ENCODE measurements at places on chromosomes 5 and 9.

GRCh38 chr5:157290156-157290980 lies 24.4 kb downstream of the CYFIP2 start:
- no peak for DNase-seq

- no peak for DNase-seq
Measured at GRCh38 chr9:129125478-129125877, 14.3 kb downstream of the PTPA start.

GRCh38 chr5:40356248-40356647 lies 323.5 kb upstream of the PTGER4 start:
- DNase-seq = no peak

GRCh38 chr5:101517795-101518194 lies 614.7 kb upstream of the ST8SIA4 start:
- no peak for DNase-seq

DNA sequence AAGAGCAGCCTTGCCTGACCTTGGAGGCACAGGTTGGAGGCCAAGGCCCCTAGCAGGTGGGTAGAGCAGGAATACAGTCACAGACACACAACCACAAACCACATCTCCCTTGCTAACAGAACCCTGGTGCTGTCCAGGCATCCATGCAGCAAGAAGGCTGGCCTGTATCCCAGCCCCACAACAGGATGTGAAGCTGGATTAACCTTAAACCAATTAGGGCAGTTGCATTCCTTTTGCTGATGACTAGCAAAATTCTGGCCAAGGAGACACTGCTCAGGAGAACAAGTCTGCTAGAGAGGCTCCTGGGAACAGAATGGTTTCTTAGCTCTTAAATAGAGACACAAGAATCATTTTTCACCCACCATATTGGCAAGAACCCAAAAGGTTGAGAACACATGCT lies 97.8 kb downstream of the C5orf15 start:
- DNase-seq = no peak

DNA sequence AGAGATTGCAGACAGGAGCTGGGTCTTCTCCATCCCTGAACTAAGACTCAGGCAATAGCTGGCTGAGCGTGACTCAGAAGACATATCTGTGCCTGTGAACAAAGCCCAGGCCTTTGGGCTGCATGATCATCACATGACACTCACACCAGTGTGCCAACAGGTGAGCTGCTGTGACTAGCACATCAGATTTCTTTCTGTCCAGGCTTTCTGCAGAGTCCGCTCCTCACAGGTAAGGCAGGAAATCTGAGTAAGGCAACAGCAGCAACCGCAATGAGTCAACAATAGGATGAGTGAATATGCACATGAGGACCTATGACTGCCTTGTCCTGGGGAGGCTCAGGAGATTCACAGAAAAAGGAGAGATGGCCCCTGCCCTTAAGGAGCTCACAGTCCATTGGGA lies 293.6 kb downstream of the ACTL7B start:
- DNase-seq = no peak

DNA sequence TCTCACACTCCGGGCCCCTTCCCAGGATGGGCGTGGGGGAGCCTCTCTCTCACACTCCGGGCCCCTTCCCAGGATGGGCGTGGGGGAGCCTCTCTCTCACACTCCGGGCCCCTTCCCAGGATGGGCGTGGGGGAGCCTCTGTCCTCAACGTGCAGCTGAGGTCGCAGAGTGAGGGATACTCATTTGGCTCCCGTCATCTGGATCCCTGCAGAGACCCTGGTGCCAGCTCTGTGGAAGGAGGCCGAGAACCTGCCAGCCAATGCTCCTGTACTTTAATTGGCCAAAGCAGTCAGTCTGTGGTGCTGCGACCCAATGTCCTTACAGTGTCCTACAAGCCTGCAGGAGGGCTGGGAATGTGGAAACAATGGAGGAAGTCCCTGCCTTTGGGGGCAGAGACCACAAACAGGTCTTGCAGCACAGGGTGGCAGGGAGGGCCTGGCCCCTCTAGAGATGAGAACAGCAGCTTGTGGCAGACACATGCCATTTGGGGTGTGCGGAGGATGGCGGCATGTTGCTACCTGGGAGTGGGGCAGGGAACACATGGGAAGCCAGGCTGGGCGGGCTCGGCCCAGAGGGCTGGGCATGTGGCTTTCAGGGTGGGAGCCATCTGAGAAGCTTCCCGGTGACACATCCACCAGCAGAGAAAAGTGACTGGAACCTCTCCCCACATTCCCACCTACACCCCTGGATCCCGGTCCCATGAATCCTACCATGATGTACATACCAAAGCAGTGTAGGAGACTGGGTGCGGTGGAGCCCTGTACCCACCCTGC lies 13.6 kb upstream of the MRNIP start:
- no peak for DNase-seq

DNA sequence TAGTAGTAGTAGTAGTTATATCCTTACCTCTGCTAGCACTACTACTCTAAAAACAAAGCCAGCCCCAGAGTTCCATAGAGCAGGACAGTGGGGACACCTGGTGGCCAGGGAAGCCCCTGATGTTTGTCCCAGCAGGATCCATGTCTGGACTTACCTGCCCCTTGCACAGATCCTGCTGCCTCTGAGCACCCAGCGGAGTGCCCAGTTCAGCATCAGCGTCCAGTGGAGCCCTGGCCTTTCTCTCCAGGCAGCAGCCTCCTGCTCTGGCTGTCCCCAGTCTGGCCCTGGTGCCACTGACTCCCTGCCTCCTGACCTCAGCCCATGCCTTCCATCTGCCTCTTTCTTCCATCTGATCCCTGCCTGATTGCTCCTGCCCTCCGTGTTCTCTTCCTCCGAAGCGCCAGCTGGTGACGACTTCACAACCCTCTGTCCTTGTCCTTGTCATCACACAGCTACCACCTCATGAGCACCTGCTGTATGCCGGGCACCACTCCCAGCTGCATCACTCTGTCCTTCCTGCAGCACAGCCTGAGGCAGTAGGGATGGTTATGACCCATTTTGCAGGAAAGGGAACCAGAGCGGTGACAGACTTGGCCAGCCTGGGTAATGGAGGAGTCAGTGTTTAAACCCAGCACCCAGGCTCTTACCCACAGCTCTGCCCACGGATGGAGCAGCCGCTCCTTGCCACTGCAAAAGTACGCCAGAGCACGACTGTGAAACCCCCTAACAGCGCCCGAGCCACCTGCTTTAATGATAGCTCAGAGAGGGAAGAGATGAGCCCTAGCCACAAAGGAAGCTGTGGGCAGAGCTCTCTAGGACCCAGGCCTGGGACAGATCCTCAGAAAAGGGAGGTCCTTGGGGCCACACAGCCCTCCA lies 11.5 kb downstream of the SARDH start:
- peak; percentile 65 for DNase-seq

GRCh38 chr5:137051161-137051560 lies 448.0 kb downstream of the SPOCK1 start:
- no peak for DNase-seq

DNA sequence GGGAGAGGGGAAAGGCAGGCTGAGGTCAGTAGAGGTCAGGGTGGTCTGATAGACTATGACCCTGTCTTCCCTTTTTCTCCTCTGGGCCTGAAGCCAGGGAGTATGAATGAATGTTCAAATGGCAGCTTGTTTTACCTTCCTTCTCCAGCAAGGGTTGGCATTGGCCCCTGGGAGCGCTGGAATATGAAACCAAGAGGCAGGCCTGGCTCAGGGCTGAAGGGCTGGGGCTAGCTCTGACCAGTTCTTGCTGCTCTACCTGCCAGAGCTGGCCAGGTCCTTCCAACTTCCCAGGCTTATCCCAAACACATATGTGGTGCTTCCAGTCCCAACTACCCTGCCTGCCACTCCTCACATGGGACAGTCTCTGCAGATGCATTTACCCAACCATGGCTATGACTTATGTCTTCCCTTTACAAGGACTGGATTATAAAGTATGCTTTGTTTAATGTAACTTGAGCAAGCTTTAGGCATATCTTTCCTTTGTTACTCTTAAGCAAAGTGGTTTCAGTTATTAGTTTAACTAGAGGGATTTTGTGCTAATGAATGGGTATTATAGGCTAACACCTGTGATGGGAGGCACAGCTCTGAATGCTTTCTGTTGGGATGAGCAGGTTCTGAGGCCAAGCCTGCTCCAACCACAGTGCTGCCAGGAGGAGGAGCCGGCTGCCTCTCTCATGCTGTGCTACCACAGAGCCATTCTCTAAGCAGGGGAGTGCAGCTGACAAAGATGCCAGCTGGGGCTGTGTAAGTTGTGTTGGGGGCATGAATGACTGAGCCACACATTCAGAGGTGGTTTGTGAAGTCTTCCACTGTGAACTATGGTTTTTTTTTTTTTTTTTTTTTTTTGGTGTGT lies 6.1 kb downstream of the CCNI2 start:
- DNase-seq = no peak

GRCh38 chr9:34646211-34647083 lies at the start of gene GALT:
GALT (plus strand) TSS chr9:34646675; CDS start chr9:34646705, 30 bp downstream.
- peak; percentile 96 for DNase-seq

DNA sequence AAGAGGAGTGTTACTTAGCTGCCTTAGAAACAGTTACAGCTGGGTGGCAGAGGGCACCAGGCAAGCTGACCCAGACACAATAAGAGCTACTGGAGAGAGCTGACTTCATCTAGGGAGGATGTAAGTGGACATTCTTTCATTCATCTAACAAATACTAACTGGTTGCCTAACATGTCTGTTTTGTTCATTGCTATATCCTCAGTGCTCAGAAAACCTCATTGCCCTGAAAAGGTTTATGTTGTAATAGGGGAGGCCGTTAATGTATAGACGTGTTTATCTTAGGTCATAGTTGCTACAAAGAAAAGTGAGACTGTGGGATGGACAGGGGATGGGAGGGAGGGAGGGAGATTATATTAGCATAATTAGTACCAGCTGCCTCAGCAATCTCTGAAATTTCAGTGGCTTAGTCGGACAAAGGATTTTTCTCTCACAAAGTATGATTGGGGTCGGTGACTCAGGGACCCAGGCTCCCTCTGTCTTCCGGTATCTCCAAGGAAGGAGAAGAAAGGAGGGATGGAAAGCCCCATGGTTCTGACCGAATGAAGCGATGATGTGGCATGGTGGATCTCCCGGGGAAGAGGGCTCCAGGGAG lies 2.6 kb upstream of the SNX18 start:
- DNase-seq = no peak

GRCh38 chr5:171865471-171865870 lies 79.9 kb downstream of the SMIM23 start:
- DNase-seq = no peak

DNA sequence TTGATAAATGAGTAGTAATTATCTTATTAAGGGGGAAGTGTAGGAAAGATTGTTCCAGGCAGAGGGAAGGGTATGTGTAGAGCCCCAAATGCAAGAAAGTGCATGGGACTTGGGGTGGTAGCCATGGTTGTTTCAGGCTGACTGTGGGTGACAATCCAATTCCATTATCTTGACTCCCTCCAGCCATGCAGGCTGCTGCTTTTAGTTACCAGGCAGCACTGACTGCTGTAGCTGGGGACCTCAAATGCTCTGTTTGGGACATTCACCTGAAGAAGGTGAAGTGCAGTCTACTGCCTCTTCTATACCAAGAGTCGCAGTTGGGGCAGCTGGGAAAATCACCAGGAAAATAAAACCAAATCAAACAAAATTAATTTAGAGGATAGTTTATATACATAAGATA lies 102.4 kb upstream of the NR3C1 start:
- DNase-seq = no peak

- no peak for DNase-seq
Measured at GRCh38 chr9:95461448-95462248, 55.1 kb downstream of the PTCH1 start.

- DNase-seq = no peak
Measured at GRCh38 chr9:136793086-136793946, 2.2 kb downstream of the TMEM141 start.

- DNase-seq = no peak
Measured at GRCh38 chr5:150065346-150065745, 21.0 kb downstream of the CSF1R start.

DNA sequence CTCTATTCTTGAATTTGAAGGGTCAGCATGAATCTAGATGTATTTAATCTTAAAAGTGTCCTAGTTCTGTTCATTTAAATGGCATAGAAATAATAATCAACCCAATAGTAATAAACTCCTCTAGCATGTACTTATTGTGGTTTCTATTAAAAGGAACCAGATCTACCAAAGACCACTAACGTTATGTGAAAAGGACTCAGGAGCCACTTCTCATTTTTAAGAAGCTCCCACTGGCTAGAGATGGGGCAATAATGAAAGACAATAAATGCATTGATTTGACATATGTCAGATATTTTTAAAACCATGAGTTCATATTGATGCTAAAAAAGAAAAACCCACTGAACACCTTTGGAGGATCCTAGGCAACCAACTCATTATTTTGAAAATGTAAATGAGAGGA lies 191.9 kb downstream of the ATP10B start:
- DNase-seq = no peak

- DNase-seq = no peak
Measured at GRCh38 chr5:113278976-113279375, 155.8 kb downstream of the TSSK1B start.

GRCh38 chr5:18932081-18932480 lies 1055.9 kb downstream of the CDH18 start:
- no peak for DNase-seq

- DNase-seq = no peak
Measured at GRCh38 chr9:87570000-87570908, 72.6 kb downstream of the DAPK1 start.

DNA sequence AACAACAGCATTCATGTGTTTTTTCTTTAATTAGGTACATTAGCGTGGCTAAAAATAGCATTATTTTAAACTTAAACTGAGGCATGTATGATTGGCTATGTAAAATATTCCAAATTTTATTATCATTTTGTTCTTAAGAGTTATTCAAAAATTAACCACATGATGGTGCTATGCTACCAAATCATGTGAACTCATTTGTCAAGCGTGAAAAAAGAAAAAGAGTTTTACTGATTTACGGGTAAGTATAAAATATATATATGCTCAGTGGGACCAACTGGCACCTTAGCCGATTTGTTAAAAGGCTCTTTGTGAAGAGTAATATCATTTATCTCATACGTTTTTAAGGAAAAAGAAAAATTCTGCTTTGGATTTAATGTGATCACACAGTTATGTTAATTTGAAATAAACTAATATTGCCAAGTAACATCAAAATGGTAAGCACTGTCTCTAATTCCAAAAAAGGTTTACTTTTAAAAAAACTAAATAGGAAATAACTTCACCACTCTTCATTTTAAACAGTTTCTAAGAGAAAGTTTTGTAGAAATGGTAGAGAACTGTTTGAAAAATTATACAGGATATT lies 1042.3 kb downstream of the CDH12 start:
- DNase-seq = no peak

GRCh38 chr9:113350107-113350661 lies 843 bp downstream of the BSPRY start:
- no peak for DNase-seq

- no peak for DNase-seq
Measured at GRCh38 chr5:180990086-180990881, 1.6 kb downstream of the BTNL3 start.

DNA sequence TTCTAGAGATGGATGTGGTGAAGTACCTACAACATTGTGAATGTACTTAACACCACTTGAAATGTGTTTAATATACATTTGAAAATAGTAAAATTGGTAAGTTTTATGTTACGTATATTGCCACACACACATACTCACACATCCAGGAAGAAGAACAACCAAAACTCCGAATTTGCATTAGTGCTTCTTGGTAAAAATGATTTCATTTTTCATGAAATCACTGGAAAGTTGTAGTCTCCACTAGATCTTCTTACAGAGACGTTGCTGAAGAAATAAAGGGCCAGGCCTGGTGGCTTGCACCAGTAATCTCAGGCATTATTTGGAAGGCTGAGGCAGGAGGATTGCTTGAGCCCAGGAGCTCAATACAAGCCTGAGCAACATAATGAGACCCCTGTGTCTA lies 118.6 kb upstream of the ZNF608 start:
- DNase-seq = no peak
